Large intestine (tissue), 12 donors: ENCODE measurements at places on chromosomes 2 and 18. TPM values are rescaled to one million over a fixed set of nuclear protein-coding genes. Genes with fewer than 3 reads are reported as not detected.

PSMA8 gene
- 0.04 TPM for polyA plus RNA-seq

IL1RN gene
- 0.39 TPM for polyA plus RNA-seq

IL37 gene
- 1.6 TPM for polyA plus RNA-seq

TGOLN2 gene
- polyA plus RNA-seq: 147 TPM

LAMA1 gene
- polyA plus RNA-seq: 2.3 TPM

SLC4A1AP gene
- 23.5 TPM for polyA plus RNA-seq

SLC16A14 gene
- polyA plus RNA-seq: 1.9 TPM

CD226 gene
- 1.6 TPM for polyA plus RNA-seq

DNA sequence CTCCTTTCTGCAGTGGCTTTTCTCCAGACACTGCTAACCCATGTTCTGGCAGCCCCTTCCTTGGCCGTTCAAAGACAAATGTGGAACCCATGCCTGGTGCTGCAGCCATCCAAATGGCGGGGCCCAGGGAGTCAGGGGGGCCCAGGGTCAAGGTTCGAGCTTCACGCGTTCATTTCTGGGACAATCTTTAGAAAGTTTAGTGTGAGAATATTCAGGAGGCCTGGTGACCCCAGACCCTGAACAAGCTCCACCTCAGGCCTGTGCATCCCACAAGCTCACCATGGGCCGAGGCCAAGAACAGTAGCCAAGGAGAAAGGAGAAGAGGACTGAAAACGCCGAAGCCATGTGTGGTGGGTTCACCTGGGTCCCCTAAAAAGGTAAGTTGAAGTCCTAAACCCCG lies 54.4 kb downstream of the ANKMY1 start:
- peaks cover 8% of the 10 kb centered on the region for H3K36me3 ChIP-seq
- no peak for DNase-seq
- no peaks in the 10 kb centered on the region for H3K4me1 ChIP-seq
- H3K4me3 ChIP-seq: no peak overlapping the region

DNA sequence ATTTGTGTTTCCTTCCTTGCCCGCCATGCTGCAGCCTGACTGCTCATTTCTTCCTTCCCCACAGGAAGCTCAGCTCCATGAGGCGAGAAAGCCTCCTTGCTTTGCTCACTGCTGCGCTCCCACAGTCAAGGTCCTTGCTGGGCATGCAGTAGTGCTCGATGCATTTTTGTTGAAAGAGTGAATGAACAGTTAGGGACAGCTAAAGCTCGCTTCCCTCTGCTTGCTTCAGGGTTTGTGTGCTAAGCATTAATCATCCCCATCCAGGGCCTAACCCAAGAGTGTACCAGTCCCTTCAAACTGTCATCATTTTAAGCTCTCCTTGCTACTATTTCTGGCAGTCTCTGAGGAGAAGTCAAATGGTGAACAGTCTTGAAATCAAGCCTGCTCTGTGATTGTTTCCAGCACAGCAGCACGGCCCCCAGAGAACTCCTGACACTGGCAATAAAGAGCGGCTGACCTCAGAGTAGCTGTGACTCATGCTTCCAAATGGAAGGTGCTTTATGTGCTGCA lies 171.7 kb upstream of the SOX11 start:
- no peaks in the 10 kb centered on the region for H3K27me3 ChIP-seq
- H3K4me3 ChIP-seq: no peak overlapping the region

DNA sequence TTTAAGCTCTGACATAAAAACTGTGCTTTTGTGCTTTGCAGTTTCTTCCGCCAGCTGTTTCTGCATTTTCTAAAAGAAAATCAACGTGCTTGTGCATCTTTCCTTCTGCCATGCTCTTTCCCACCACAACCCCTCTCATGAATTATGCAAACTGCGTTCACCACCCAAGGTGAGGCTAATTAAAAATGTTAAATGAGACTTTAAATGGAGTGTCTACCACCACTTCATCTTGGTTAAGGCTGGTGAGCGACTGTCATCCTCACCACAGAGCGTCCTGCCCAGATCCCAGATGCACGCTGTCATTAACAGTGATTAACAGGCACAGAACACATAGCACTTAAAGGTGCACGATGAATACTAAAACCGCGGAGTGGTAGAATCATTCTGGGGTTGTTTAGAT lies 250.5 kb upstream of the RAB6C start:
- H3K27me3 ChIP-seq: no peaks in the 10 kb centered on the region
- H3K36me3 ChIP-seq: no peaks in the 10 kb centered on the region
- DNase-seq: no peak

GRCh38 chr2:124482551-124482950 lies 457.5 kb downstream of the CNTNAP5 start:
- no peaks in the 10 kb centered on the region for H3K4me1 ChIP-seq
- no peak overlapping the region for H3K4me3 ChIP-seq
- H3K27me3 ChIP-seq: no peaks in the 10 kb centered on the region
- no peaks in the 10 kb centered on the region for H3K36me3 ChIP-seq

- peaks cover 40% of the 10 kb centered on the region for H3K4me1 ChIP-seq
- H3K36me3 ChIP-seq: no peaks in the 10 kb centered on the region
- H3K27me3 ChIP-seq: peaks cover 75% of the 10 kb centered on the region
- H3K27ac ChIP-seq: no peak within 1 kb of the TSS
- peak within 1 kb of the TSS; percentile 45 for H3K4me3 ChIP-seq
These were observed at the start of gene CYP26B1 for GRCh38 chr2:72147303-72147971. Gene CYP26B1, minus strand, starts transcription at chr2:72147862. Its CDS starts 28 bp downstream, at chr2:72147834.

GRCh38 chr2:140797718-140798117 lies 1333.1 kb downstream of the LRP1B start:
- H3K4me3 ChIP-seq: no peak overlapping the region
- no peak for DNase-seq
- H3K27ac ChIP-seq: no peak overlapping the region
- no peaks in the 10 kb centered on the region for H3K36me3 ChIP-seq
- no peaks in the 10 kb centered on the region for H3K4me1 ChIP-seq

GRCh38 chr2:141118836-141119235 lies 1012.0 kb downstream of the LRP1B start:
- H3K27me3 ChIP-seq: no peaks in the 10 kb centered on the region
- DNase-seq: no peak
- H3K4me1 ChIP-seq: no peaks in the 10 kb centered on the region
- no peaks in the 10 kb centered on the region for H3K36me3 ChIP-seq
- H3K27ac ChIP-seq: no peak overlapping the region
- H3K4me3 ChIP-seq: no peak overlapping the region

DNA sequence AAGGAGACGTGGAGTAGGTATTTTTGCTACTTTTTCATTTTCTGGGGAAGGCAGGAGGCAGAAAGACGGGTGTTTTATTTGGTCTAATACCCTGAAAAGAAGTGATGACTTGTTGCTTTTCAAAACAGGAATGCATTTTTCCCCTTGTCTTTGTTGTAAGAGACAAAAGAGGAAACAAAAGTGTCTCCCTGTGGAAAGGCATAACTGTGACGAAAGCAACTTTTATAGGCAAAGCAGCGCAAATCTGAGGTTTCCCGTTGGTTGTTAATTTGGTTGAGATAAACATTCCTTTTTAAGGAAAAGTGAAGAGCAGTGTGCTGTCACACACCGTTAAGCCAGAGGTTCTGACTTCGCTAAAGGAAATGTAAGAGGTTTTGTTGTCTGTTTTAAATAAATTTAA lies 3.4 kb downstream of the FZD7 start:
- H3K36me3 ChIP-seq: peaks cover 4% of the 10 kb centered on the region
- peak; percentile 37 for DNase-seq
- peaks cover 37% of the 10 kb centered on the region for H3K4me1 ChIP-seq
- H3K4me3 ChIP-seq: peak overlapping the region; percentile 64
- peaks cover 4% of the 10 kb centered on the region for H3K27me3 ChIP-seq

- no peaks in the 10 kb centered on the region for H3K4me1 ChIP-seq
- no peaks in the 10 kb centered on the region for H3K27me3 ChIP-seq
- DNase-seq: no peak
- no peak overlapping the region for H3K27ac ChIP-seq
- no peaks in the 10 kb centered on the region for H3K36me3 ChIP-seq
These were observed 64.0 kb downstream of the CHST9 start for GRCh38 chr18:27121108-27121507.

DNA sequence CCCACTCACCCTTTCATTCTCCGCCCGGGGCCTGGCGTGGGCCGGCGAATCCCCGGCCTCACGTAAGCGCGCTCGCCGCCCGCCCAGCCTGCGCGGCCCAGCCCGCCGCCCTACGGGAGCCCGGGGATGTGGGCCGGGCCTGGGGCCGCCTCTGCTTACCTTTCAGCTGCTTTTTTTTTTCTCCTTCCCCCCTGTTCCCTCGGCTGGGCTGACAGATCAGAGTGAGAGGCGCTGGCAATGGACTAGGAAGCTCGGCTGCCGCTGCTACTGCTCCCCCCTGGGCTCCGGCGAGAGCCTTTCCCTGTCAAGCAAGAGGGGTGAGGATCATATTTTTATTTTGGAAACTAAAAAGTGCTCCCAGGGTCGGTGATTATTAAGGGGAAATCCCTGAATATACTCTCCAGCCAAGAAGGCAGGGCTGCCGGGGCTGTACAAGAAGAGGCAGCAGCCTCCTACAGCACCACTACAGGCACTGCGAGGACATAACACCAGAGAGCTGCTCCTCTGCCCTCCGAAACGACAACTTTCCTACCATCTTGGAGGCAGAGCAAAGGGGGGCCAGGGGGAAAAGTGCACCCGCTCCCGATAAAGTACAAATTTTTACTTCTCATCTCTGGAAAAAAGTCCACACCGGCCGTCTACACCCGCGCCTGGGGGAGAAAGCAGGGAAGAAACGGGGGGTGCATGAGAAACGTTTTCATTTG lies at the start of gene INO80D:
INO80D (minus strand) TSS at position 433 of the 704 bp plus-strand sequence. CDS start 23,158 bp downstream, outside the sequence.
- DNase-seq: peak; percentile 91
- peaks cover 10% of the 10 kb centered on the region for H3K36me3 ChIP-seq
- peaks cover 8% of the 10 kb centered on the region for H3K4me1 ChIP-seq

- no peaks in the 10 kb centered on the region for H3K4me1 ChIP-seq
- H3K4me3 ChIP-seq: no peak overlapping the region
- H3K27me3 ChIP-seq: no peaks in the 10 kb centered on the region
- H3K27ac ChIP-seq: no peak overlapping the region
These were observed 413.2 kb upstream of the SPRED2 start for GRCh38 chr2:65845442-65846182.

DNA sequence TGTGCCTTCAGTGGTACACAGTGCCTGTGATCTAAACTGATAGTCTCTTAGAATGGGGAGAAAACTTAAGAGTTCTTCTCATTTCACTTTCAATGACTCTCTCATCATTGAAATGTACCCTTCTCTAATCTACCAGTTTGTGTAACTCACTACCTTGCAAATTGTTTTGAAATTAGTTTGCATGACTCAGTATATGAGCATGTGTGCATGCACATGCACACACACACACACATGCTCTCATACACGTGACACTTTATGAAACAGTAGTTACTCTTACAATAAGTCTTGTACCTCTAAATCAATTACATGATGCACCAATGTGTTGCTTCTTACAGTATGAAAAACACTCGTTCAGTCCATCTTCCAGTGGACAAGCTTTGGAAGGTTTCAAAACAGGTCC lies 10.6 kb downstream of the LYPD6B start:
- H3K27me3 ChIP-seq: no peaks in the 10 kb centered on the region
- H3K4me1 ChIP-seq: no peaks in the 10 kb centered on the region
- H3K36me3 ChIP-seq: no peaks in the 10 kb centered on the region
- H3K4me3 ChIP-seq: no peak overlapping the region
- no peak for DNase-seq
- H3K27ac ChIP-seq: no peak overlapping the region

DNA sequence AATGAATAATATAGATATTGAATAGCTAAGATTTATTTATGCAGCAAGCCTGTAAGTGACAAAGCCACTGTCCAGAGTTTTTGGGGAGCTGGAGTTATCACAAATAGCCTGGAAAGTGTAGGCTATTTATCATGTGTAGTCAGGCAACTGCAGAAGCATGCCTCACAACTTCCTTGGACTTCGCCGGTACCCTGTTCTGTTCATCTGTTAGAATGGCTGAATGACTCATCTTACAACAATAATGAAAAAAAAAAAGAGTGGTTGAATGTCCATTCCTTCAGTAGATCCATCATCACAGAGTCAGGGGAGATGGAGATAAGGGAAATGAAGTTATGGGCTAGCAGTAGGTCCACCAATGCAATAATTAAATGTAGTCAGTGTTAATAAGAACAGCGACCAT lies 24.0 kb upstream of the ATP5MC3 start:
- no peak for DNase-seq
- peaks cover 5% of the 10 kb centered on the region for H3K27me3 ChIP-seq
- H3K4me3 ChIP-seq: no peak overlapping the region
- no peak overlapping the region for H3K27ac ChIP-seq

GRCh38 chr18:75612456-75612855 lies 185.0 kb upstream of the SMIM21 start:
- H3K4me3 ChIP-seq: no peak overlapping the region
- no peak for DNase-seq
- H3K27me3 ChIP-seq: no peaks in the 10 kb centered on the region
- H3K27ac ChIP-seq: no peak overlapping the region

- H3K27ac ChIP-seq: no peak overlapping the region
- H3K36me3 ChIP-seq: peaks cover 5% of the 10 kb centered on the region
- no peak for DNase-seq
- no peaks in the 10 kb centered on the region for H3K27me3 ChIP-seq
- H3K4me3 ChIP-seq: no peak overlapping the region
These were observed 11.6 kb upstream of the RBM44 start for GRCh38 chr2:237786936-237787335.

DNA sequence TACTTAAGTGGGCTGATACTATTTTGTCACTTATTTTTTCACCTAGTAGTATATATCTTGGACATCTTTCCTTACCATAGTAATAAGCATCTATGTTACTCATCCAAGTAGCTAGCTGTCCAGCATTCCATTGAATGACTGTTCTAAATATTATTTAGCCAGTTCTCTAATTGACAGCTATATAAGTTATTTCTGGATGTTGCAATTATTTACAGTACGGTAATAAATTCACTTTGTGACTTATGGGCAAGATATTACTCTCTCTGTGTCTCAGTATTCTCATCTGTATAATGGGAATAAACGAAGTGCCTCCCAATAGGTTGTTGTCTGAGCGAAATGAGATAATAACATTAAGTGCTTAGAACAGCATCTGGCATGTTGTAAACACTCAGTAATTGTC lies 46.6 kb upstream of the AGAP1 start:
- H3K4me3 ChIP-seq: no peak overlapping the region
- H3K27ac ChIP-seq: no peak overlapping the region
- DNase-seq: no peak
- no peaks in the 10 kb centered on the region for H3K36me3 ChIP-seq
- H3K4me1 ChIP-seq: no peaks in the 10 kb centered on the region
- H3K27me3 ChIP-seq: no peaks in the 10 kb centered on the region

GRCh38 chr2:21070341-21071257 lies 26.7 kb upstream of the APOB start:
- H3K27me3 ChIP-seq: no peaks in the 10 kb centered on the region
- H3K27ac ChIP-seq: peak overlapping the region; percentile 72
- H3K4me1 ChIP-seq: peaks cover 24% of the 10 kb centered on the region

- no peaks in the 10 kb centered on the region for H3K27me3 ChIP-seq
- H3K4me1 ChIP-seq: peaks cover 12% of the 10 kb centered on the region
- H3K4me3 ChIP-seq: no peak overlapping the region
These were observed 78.7 kb upstream of the ASB18 start for GRCh38 chr2:236342951-236343350.
